ENCODE measurements at places on chromosomes 12 and 14. TPM values are rescaled to one million over a fixed set of nuclear protein-coding genes. Genes with fewer than 3 reads are reported as not detected.

KRT83 gene
- not detected for total RNA-seq

COCH gene
- total RNA-seq: 3.7 TPM

NID2 gene
- 80.8 TPM for total RNA-seq

SMIM41 gene
- not detected for total RNA-seq

- H3K4me3 ChIP-seq: peak within 1 kb of the TSS; percentile 86
- H3K27me3 ChIP-seq: peaks cover 9% of the 10 kb centered on the region
- H3K36me3 ChIP-seq: no peaks in the 10 kb centered on the region
- H3K27ac ChIP-seq: peak within 1 kb of the TSS; percentile 48
Measured at GRCh38 chr12:56079723-56080555, at the start of gene ERBB3. ERBB3 (plus strand) TSS chr12:56080165; CDS start chr12:56080301, 136 bp downstream.

DNA sequence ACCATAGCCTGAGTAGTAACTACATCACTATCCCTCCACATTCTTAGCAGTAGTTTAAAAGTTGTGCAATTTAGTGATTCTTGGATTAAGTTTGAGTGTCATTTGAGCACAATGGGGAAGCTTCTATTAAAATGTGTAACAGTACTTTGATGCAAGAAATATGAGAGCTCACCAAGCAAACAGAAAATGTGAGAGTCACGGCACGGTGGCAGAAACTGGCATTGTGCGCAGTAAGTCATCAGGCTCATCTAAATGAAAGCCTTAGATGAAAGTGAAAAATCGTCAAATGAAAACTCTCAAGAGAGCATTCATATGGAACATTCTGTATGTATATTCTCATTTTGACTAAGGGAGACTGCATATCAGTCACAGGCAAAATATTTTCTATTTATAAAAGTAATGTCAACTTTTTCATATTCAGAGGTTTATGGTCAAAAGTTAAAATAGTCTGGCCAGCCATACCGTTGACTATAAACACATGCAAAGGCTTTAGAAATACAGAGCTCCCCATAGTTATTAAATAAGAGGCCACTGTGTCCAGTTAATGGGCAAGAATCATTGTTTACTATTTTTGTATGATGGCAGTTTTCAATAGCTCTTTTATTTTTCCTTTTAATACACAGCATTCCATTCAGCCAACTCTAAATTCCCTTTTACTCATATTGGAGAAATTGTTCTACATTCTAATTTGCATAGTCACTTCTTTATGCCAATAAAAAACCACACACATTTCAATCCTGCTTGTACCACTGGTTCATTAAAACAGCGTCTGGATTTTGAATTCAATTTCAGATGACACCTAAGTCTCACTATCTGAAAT is 167.9 kb downstream of the PRKD1 start:
- H3K36me3 ChIP-seq: no peaks in the 10 kb centered on the region
- no peak overlapping the region for H3K4me3 ChIP-seq
- H3K4me1 ChIP-seq: peaks cover 9% of the 10 kb centered on the region
- H3K27ac ChIP-seq: no peak overlapping the region

- H3K27ac ChIP-seq: no peak overlapping the region
- H3K4me1 ChIP-seq: peaks cover 11% of the 10 kb centered on the region
- H3K36me3 ChIP-seq: no peaks in the 10 kb centered on the region
- peak; percentile 19 for DNase-seq
Measured at GRCh38 chr12:119179335-119180021, 747 bp downstream of the HSPB8 start.

DNA sequence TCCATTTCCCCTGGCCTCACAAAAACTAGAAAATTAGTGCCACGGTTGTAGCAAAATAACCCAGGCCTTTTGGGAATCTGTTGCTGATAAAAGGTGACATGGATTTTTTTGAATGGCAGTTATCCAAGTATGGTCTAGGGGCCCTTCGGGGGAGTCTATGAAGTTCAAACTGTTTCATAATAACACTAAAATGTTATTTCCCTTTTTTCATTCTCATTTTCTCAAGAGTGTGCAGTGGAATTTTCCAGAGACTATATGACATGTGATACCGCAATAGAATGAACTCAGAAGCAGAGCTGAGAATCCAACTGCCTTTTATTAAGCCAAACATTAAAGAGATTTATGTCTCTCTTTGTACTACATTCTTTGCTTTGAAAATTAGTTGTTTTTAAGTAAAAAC is 26.9 kb downstream of the GSTZ1 start:
- no peaks in the 10 kb centered on the region for H3K4me1 ChIP-seq
- H3K36me3 ChIP-seq: peaks cover 4% of the 10 kb centered on the region
- no peaks in the 10 kb centered on the region for H3K27me3 ChIP-seq

DNA sequence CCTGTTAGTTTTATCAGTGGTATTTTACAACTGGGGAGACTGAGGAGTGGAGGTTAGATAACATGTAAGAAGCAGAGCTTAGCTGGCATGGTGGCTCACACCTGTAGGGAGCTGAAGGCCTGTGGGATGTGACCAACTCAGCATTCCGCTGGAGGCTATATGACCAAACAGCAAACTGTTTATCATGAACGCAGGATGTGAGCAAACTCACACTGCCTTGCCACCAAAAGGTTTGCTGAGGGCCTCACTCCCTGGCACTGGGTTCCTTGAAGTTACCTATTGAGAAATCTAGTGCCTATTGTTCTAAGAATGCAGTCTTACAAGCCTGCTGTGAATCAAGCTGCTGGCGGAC is 23.4 kb downstream of the JKAMP start:
- no peak for DNase-seq
- no peaks in the 10 kb centered on the region for H3K27me3 ChIP-seq
- no peaks in the 10 kb centered on the region for H3K4me1 ChIP-seq

GRCh38 chr12:20830456-20830855 is 20.0 kb downstream of the SLCO1B3 start:
- no peaks in the 10 kb centered on the region for H3K27me3 ChIP-seq
- no peaks in the 10 kb centered on the region for H3K36me3 ChIP-seq
- no peak overlapping the region for H3K27ac ChIP-seq
- H3K4me1 ChIP-seq: no peaks in the 10 kb centered on the region
- no peak overlapping the region for H3K4me3 ChIP-seq

DNA sequence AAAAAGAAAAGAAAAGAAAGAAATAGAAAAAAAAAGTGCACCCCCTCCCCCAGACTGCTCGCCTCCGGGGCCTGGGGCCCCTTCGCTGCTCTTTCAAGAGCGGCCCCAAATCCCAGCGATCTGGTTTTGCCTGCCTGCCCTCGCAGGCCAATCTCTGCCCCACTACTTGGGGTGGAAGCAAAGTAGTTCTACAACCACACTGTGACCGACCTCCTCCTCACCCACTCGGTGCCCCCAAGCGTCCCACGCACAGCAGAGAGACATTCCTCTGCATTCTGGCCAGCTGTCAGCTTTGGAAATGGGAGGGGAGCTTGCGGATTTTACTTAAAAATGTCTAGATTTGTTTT is 2.4 kb upstream of the TBX3 start:
- peaks cover 49% of the 10 kb centered on the region for H3K27me3 ChIP-seq
- no peak overlapping the region for H3K27ac ChIP-seq
- H3K4me1 ChIP-seq: peaks cover 50% of the 10 kb centered on the region
- peak overlapping the region; percentile 73 for H3K4me3 ChIP-seq
- H3K36me3 ChIP-seq: no peaks in the 10 kb centered on the region
- no peak for DNase-seq

- H3K4me1 ChIP-seq: no peaks in the 10 kb centered on the region
- no peak overlapping the region for H3K27ac ChIP-seq
- no peaks in the 10 kb centered on the region for H3K36me3 ChIP-seq
- DNase-seq: no peak
- H3K4me3 ChIP-seq: no peak overlapping the region
- no peaks in the 10 kb centered on the region for H3K27me3 ChIP-seq
Measured at GRCh38 chr12:72832024-72832423, 559.9 kb downstream of the TRHDE start.

DNA sequence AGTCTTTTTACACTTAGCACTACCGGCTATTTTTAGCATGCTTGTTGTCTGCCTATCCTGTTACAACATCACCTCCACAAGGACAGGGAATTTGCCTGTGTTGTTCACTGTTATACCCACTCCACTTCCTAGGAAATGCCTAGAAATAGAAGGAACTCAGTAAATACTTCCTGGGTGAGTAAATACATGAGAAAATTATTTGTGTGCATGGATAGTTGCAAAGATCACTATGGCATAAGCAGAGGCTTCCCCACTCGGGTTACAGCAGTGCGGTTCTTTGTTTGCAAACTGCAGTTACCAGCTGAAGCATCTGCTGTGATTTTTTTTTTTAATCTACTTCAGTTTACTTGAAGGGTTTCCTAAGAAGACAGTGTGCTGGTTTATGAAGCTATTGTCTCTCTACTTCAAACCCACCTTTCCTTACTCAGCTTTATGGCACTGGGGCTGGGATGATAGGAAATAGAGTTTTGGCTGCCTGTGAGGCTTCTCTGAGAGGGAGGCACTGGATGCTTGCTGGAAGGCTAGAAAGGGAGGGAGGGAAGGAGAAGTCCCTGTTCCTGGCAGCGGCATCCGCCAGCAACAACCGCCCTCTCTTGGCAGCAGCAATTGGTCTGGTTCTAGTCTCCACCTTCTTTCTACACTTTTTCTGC is 29.0 kb downstream of the PDE6H start:
- peak; percentile 13 for DNase-seq
- H3K4me3 ChIP-seq: no peak overlapping the region
- H3K27ac ChIP-seq: peak overlapping the region; percentile 22
- H3K36me3 ChIP-seq: no peaks in the 10 kb centered on the region
- H3K27me3 ChIP-seq: no peaks in the 10 kb centered on the region

DNA sequence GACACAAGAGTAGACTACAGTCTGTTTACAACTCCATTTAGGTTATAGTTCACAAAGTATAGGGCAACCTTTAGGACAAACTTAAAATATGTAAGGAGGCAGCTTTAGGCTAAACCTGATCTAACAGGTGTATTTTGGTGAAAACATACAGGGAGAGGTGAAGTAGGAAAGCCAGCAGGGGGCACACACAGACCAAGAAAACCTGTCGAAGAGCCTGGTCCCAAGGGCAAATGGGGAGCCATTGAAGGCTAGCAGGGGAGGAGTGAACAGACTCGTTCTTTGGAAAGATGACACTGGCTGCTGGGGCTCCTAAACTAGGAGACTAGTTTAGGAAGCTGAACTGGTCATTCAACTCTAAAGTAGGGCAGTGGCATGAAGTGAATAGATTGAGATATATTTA is 138.8 kb upstream of the WSCD2 start:
- H3K4me1 ChIP-seq: peaks cover 11% of the 10 kb centered on the region
- peak; percentile 66 for DNase-seq
- H3K4me3 ChIP-seq: no peak overlapping the region
- H3K27me3 ChIP-seq: peaks cover 2% of the 10 kb centered on the region

DNA sequence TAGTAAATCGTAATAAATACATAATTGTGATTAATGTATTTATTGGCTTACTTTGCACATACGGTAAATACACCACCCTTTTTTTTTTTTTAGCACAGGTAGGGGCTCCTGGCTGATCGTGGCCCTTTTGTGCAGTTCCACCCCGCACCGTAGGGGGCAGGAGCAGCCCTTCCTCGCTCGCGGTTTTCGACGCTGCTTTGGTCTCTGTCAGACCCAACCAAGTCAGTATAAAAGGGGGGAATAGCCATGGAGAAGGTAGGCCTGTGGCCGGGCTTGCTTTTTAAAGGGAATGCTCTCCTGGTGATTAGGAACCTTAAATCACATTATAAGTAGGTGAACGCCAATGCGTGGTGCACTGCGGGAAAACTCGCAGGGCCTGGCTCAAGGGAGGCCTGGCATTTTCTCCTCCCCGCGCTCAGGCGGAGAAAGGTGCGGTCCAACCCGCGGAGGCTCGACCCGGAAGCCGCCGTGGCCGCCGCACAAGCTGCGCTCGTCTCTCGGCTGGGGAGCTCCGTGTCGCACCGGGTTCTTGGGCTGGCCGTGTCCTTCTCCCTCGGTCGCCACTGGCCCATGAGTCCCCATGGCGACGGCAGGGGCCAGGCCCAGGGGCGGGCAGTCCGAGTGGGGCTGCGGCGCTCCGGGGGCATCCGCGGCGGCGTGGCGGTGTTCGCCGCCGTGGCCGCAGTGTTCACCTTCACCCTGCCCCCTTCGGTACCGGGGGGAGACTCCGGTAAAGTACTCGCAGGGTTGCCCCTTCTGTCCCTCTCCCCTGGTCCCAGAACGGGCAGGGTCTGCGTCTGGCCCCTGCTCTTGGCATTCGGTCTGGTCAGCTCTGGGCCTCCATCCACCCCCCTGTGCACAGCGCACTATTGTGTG is at the start of gene TMEM260:
TMEM260 (plus strand) TSS at position 454 of the 876 bp plus-strand sequence; CDS start at position 571, 117 bp downstream.
- no peaks in the 10 kb centered on the region for H3K27me3 ChIP-seq
- H3K4me3 ChIP-seq: peak within 1 kb of the TSS; percentile 92
- peak; percentile 93 for DNase-seq
- peak within 1 kb of the TSS; percentile 94 for H3K27ac ChIP-seq

DNA sequence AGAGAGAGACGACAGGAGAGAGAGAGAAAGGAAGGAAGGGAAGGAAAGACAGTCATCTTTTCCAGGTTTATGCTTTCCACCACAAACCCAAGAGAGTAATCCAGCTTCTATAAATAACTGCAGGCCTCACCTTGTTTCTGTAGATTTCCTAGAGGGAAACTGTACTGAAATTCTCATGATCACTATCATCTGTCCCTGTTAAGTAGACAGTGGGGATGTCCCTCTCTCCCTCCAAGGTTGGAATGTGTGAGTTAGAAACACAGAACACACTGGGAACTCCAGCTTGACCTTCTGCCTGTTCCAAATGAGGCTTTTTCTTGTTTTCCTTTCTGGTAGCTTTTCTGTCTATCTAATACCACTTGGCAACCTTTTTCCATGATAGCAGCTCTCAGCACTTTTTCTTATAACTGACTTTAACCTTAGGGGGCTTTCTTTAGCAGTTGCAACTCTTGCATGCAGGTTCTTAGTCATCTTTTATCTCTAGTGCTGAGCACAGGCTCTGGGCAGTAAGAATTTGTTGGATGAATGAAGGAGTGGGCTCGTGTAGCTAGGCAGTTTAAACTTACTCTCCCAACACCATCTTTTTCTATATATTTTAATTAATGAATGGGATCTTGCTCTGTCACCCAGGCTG is 22.8 kb upstream of the FBXO33 start:
- peaks cover 9% of the 10 kb centered on the region for H3K4me1 ChIP-seq
- H3K4me3 ChIP-seq: no peak overlapping the region
- H3K27ac ChIP-seq: no peak overlapping the region
- H3K36me3 ChIP-seq: no peaks in the 10 kb centered on the region
- H3K27me3 ChIP-seq: no peaks in the 10 kb centered on the region

- H3K27ac ChIP-seq: no peak overlapping the region
- H3K36me3 ChIP-seq: no peaks in the 10 kb centered on the region
- no peak overlapping the region for H3K4me3 ChIP-seq
- no peaks in the 10 kb centered on the region for H3K4me1 ChIP-seq
Measured at GRCh38 chr12:108345716-108346633, 6.9 kb upstream of the CMKLR1 start.

GRCh38 chr12:81077686-81078441 is at the start of gene ACSS3:
ACSS3 (plus strand) TSS chr12:81078079; CDS start chr12:81078121, 42 bp downstream.
- peak; percentile 54 for DNase-seq
- H3K27ac ChIP-seq: no peak within 1 kb of the TSS
- peaks cover 21% of the 10 kb centered on the region for H3K4me1 ChIP-seq
- no peaks in the 10 kb centered on the region for H3K36me3 ChIP-seq

- no peak overlapping the region for H3K4me3 ChIP-seq
- H3K27ac ChIP-seq: no peak overlapping the region
- H3K4me1 ChIP-seq: peaks cover 22% of the 10 kb centered on the region
Measured at GRCh38 chr12:52233462-52234207, 592 bp downstream of the KRT7 start.
